ENCODE measurements at places on chromosomes 7 and 10. TPM values are rescaled to one million over a fixed set of nuclear protein-coding genes. Genes with fewer than 3 reads are reported as not detected.

STK17A gene
- total RNA-seq, result 44.4 TPM

RPEL1 gene
- 0.17 TPM for total RNA-seq

GRCh38 chr10:4170633-4171314, 385.8 kb upstream of the KLF6 start:
- DNase-seq, result no peak

OR2A42 gene
- not detected for total RNA-seq

- DNase-seq, result peak; percentile 91
Observed at GRCh38 chr10:11164803-11165590, 147.3 kb downstream of the CELF2 start.

DNA sequence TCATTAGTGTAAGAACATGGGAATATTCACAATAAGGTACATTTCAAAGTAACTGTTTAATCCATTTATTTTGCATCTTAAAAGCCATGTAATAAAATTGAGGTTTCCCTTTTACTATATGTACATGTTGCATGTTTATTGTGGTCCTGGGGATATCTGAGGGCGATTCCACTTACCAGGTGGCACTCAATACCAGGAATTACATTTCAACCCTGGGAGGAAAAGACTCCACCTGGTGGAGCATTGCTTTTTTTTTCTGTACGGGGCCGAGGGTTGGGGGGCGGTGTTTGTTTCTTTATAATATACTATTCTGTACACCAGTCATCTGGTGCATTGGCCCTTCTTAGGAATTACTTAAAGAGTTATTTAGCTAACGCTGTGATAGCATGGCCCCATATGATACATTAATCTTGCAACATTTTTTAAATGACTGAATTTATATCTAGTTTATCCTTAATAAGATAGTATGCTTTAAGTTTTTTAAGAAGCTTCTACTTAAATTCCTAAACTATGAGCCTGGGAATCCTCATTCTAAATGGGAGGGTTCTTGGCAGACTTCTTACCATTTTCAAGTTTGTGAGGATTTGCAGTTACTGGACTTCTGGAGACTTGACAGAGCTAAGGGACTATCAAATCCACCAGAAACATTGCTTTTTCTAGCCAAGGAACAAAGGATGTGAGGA, 7.2 kb upstream of the HGF start:
- no peak for DNase-seq

DNA sequence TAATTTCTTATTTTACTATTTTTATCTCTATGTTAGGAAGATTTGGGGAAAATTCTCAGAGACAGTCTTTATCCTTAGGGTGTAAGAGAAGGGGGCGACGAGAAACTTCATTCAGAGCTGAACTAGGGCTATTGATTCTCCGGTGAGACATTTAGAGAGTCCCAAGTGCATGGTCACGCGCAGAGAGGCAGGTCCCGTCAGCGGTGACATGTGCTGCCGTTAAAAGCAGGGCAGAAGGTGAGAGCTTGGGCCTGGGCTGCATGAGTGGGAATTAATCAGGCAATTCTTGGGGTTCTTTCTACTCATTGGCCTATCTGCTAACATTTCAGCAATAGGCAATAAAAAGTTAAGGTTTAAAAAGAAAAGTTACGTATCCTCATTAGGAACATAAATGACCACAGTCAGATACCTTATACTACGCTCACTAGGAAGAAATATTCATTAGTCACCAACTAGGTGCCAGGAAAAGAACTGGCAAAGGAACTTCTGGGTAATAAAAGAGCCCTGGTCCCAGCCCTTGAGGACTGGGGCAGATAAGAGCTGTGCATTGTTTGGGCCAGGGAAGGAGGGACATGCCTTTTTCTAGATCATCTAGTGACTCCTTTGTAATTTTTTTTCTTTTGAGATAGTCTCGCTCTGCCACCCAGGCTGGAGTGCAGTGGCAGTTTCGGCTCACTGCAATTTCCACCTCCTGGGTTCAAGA, 21.2 kb downstream of the PRKCQ start:
- DNase-seq, result no peak

DNA sequence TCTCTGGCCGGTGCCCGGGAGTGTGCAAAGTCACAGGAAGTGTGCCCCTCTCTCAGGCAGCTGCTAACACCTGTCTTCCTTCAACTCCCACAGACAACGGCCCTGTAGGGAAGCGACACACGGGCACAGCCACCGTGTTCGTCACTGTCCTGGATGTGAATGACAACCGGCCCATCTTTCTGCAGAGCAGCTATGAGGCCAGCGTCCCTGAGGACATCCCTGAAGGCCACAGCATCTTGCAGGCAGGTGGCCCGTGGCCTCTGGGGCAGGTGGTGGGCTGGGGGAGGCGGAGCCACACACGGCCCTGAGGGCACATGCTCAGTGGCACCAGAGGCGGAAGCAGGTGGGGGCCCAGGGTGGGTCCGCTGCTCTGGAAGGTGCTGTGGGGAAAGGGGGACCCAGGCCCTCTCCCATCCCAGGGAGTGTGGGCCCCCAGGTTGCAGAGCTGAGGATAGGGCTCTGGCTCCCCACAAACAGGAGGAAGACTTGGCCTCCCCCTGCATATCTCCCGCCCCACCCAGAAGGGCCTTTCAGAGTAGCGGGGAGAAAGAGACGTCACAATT, 6.9 kb downstream of the C10orf105 start:
- DNase-seq, result no peak

OR2A5 gene
- not detected for total RNA-seq

DNA sequence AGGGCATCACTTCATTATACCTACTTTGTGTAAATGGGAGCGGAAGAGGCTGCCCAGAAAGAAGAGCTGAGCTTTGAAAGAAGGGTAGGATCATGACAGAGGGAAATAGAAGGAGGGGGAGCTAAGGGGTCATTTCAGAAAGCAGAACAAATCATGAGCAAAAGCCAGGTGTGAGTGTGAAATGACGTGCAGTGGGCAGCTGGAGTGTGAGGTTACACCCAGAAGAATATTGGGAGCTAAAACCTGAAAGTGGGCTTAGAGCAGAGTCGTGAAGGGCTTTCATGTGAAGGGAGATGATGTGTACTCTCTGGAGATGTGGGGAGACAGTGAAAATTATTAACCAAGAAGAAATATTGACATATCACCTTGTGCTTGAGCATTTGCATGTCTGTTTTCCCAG, 245.0 kb upstream of the YAE1 start:
- DNase-seq, result no peak

DNA sequence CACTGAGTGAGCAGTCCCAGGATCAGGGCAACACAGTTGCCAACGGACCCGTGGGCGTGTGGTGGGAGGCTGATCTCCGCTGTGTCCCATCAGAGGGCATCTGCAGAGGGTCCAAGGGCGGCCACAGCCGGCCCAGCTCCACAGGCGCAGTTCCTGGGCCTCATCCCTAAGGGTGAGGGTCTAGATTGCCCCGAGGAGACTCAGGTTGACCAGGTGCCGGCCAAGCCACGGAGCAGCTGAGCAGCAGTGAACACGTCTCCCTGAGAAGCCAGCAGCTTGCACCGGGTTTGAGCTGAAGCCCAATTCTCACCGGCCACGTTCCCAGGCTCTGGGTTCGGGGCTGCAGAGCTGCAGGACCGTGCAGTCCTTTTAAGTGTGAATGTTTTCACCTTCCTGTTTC, 58.8 kb upstream of the ADGRA1 start:
- no peak for DNase-seq

- DNase-seq, result no peak
Observed at GRCh38 chr7:2879354-2879753, 35.2 kb upstream of the GNA12 start.

- no peak for DNase-seq
Observed at GRCh38 chr7:20201380-20201779, 15.8 kb downstream of the MACC1 start.

AHCYL2 gene
- total RNA-seq, result 7.4 TPM

NPY4R gene
- not detected for total RNA-seq

- DNase-seq, result peak; percentile 87
Observed at GRCh38 chr10:10642751-10643150, 374.9 kb upstream of the CELF2 start.

LLCFC1 gene
- not detected for total RNA-seq

NKX2-3 gene
- total RNA-seq, result not detected

DNA sequence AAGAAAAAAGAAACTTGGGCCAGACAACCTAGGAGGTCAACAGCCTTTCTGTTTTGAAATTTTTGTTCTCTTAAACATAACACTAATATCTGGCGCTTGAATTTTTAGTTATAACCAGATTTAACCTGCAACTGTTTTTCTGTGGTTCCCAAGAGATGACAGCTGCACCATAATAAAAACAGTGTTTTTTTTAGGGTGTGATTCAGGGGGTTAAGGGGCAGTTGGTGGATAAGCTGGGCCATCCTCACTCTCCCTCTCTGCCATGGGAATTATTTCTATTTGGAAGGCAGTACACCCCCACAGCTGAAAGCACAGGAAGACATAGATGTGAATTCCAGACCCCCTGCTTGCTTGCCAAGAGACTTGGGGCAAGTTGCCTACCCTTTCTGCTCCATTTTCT, 20.1 kb upstream of the TM9SF3 start:
- no peak for DNase-seq

DNA sequence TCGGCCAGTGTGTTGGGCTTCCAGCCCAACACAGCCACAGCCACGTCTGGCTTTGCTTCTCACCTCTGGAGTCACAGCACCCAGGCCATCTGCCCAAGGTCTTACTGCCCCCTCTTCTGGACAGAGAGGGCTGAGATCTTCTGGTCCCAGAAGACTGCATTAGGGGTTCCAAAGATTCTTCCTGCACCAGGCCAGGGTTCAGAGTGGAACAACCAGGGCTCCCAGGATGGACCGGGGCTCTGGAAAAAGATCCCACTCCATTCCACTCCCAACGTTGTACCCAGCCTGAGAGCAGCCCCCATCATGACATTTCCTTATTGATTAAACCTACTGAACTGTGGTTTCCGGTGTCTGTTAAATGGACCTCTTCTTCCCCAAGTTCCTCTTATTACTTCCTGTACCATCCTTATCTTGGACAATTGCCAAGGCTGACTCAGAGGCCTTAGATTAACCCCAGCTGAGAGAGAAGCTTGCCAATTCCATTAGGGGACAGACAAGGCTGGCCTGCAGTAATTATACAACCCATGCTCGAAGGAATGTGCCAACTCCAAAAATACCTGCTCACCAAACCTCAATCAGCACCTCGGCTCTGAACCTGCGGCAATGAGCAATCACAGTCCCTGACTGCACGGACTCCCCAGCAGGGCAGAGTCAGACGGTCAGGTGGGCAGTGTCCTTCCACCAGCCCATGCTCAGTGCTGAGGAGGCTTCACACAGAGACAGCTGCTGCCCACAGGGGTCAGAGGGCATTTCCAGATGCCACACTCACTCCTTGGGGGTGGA, 47.9 kb upstream of the NPFFR1 start:
- peak; percentile 97 for DNase-seq

GRCh38 chr7:123580406-123581161, 21.0 kb upstream of the ASB15 start:
- peak; percentile 42 for DNase-seq

- no peak for DNase-seq
Observed at GRCh38 chr7:50957431-50957830, 174.7 kb upstream of the GRB10 start.

Data from fibroblast of lung (primary cell).